ENCODE measurements at places on chromosomes 5 and 9.
A peak's percentile ranks its signal among the peaks of the same experiment; 100 is the strongest.

DNA sequence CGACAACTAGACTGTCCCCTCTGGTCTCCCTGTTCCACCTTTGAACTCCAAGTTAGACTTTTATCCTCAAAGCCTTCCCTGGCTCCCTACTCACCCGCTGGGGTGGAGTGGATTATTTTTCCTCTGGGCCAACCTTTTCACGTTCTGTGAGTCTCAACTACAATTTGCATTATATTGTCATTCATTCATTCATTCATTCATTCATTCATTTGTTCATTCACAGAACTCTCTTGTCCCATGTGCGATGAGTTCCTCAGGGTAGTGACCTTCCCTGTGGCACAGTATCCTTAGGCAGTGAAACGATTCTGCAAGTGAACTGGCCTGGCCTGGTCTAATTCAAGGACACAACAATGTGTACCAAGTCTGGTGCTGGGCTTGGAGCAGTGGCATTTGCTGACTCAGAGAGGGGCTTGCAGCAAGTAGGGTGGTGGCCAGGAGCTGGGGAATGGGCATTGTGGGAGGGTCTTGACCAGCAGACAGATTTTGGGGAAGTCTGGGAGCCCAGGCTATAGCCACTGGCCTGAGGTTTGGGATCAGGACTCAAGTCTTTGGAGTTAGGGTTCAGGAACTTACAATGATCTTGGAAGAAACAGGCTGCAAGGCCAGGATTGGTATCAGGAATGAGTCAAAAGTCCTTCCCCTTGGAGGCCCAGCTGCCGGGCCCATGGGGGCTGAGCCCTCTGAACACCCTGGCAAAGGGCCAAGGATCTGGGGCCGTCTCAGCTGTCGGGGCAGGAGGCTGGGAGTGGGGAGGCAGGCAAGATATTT lies 37.2 kb upstream of the COL15A1 start:
- no peak for DNase-seq

DNA sequence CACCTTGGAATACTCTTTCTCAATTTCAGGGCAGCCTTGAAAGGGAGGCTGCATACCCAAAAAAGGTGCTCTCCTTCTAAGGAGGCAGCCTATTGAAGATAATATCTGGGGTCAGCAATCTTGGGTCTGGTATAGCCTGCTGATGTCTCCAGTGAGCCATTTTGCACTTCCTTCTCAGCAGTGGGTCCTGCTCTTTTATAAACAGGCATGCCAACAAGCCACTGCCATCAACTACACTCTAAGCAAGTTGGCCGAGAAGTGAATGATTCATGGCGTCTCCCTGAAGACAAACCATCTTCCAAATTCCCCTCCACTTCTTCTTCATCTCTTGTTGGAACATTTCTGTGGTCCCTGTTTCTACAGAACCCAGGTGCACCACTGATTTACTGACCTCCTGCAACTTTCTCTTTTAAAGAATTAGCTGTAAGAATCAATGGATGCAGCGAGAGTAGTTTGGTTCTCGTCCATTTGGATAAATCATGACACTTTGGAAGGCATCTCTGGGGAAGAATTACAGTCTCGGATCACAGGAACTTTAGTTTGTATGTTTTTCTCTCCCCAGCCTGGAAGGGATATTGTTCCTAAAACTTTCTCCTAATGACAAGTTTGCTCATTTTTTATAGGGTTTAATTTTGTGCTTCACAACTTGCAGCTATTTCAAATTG lies 108.3 kb downstream of the INSYN2B start:
- no peak for DNase-seq

DNA sequence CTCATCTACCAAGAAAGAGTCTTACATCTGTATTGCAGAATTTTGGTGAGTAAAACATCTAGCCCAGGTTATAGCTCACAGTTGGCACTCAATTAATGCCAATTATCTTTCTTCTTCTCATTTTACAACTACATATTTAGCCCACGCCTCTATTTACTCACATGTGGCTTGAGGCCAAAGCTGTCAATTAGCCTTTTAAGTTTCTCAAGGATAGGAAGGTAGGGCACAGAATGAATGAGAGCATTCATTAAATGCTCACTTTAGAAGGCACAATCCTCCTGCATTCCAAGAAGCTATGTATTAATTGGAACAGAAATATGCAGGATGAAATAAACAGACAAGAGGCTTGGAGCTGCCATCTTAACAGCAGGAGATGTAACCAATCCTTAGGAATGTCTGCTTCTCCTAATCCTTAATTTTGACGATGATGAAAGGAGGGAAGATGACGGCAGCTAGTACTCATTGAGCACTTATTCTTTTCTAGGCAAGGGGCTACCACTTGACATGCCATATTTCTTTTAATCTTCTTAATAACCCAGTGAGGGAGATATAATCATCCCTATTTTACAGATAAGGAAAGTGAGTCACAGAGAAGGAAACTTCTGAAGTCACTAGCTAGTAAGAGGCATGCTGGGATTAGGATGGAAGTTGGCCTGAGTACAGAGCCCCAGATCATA lies 30.8 kb upstream of the PANK3 start:
- DNase-seq = no peak

GRCh38 chr5:178330791-178331404 lies 98.3 kb upstream of the PHYKPL start:
- no peak for DNase-seq

DNA sequence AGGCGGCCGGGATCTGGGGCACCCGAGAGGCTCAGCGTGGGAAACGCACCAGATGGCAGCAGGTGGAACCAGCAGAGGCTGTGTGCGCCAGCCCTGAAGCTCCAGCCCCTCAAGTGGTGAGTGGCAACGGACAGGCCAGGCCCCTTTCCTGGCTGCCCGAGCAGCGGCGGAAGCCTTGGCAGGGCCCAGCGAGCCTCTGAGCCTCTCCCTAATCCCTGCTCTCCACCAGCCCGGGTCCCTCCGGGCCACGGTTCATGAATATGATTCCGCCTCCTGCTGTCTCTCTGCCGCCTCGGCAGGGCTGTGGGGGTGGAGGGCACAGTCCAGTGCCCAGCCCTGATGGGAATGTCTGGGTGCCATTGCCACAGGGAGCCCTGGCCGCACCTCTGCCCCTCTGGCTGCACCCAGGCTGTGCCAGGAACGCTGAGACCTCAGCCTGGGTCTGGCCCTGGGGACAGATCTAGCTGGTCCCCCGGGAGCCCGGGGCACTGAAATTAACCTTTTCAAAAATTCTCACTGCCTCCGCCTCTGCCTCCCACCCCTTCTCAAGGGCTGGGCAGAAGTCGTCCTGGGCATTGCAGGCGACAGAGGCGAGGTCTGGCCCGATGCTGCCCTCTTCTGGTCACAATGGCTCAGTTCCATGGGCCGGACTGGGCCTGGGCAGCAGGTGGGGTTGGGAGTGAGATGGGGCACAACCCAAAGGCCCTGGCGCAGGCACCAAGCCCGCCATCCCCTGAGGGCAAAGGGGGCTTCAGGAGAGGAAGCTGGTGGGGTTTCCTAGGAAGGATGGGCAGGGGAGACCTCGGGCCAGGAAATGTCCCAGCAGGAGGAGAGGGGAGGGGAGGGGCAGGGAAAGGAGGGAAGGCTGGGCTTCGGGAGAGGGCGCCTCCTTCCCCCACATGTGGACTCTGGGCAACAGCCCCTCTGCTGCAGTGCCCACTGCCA lies 20.3 kb downstream of the CCDC187 start:
- DNase-seq = peak; percentile 72

DNA sequence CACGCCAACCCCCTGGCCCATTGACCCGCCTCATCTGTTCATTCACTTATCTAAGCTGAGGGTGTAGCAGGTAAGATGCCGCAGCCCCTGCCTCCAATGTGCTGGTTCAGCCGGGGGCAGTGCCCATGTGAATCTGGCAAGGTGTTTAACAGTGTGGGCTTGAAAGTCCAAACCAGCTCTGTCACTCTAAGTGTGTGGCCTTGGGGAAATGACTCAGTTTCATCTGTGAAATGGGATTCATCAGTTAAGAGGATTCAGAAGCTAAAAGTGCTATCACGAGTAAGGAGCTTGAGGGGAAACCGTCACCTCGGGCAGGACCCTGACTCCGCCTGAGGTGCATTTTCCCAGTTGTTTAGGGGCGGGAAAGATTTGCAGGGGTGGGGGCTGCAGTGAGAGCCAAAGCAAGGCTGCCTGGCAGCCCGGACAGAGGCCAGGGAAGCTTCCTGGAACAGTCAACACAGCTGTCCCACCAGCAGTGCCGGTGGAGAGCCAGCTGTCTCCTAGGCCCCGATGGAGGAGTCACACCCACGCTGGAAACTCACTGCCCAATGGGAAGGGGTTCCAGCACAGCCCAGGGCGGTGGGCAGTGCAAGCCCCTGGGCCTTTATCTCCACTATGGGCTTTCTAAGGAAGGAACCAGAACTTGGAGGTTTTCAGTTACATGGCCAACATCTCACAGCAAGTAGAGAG lies 9.7 kb upstream of the URM1 start:
- DNase-seq = no peak

GRCh38 chr9:95084254-95084934 lies 233.1 kb downstream of the FANCC start:
- no peak for DNase-seq

GRCh38 chr9:9410736-9411135 lies 1202.1 kb downstream of the PTPRD start:
- no peak for DNase-seq

- no peak for DNase-seq
Observed at GRCh38 chr9:92644278-92644677, 25.7 kb downstream of the IPPK start.

GRCh38 chr5:151067632-151068432 lies 13.0 kb downstream of the TNIP1 start:
- DNase-seq = no peak

GRCh38 chr9:96082516-96083232 lies 207.2 kb downstream of the ERCC6L2 start:
- DNase-seq = no peak

- DNase-seq = no peak
Observed at GRCh38 chr5:79261897-79262296, 26.0 kb downstream of the JMY start.

DNA sequence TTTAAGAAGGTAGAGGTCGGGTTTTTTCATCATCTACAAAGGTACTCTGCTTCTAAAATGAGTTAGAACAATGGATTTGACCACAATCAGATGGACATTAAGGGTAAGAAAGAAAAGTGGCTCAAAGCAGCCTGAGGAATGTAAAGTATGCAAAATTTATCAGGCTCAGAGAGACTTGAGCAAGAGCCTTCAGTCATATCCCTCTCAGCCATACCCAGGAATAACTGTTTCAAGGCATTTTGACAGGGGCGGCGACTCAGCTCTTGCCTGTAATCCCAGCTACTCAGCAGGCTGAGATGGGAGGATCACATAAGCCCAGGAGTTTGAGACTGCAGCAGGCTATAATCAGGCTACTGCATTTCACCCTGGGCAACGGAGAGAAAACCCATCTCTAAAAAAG lies 38.8 kb upstream of the ANXA2R start:
- DNase-seq = no peak

GRCh38 chr5:142671801-142672200 lies 14.1 kb downstream of the FGF1 start:
- DNase-seq = no peak

- DNase-seq = no peak
Observed at GRCh38 chr5:77761606-77762005, 14.5 kb downstream of the TBCA start.

DNA sequence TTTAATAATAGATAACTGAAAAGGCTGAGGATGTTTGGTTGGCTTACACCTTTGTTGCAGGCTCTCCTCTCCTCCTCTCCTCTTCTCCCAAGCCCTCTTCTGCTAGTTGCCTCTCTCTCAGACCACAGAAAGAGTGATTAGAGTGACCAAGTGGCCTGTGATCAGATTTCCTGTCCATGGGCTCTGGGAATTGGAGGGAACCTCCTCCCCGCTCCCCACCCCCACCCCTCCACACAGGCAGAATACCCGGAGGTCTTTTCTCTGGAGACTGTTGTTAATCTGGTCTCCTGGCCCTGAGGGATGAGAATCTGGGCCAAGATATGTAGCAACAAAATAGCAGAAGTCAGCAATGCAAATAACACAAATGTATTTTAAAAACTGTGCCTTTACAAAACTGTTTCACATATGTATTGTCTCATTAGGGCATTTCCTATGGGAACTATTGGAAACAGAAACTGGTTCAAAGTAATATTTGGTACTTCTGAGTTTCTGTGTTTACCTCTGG lies 361.3 kb downstream of the NR2F1-AS1 start:
- no peak for DNase-seq

- DNase-seq = no peak
Observed at GRCh38 chr9:134057751-134058701, 9.8 kb downstream of the BRD3 start.

GRCh38 chr9:6894135-6894534 lies 136.4 kb downstream of the KDM4C start:
- no peak for DNase-seq

GRCh38 chr5:16520841-16521240 lies 55.2 kb upstream of the ZNF622 start:
- no peak for DNase-seq

- DNase-seq = no peak
Observed at GRCh38 chr9:35834260-35835215, 5.5 kb downstream of the TMEM8B start.

DNA sequence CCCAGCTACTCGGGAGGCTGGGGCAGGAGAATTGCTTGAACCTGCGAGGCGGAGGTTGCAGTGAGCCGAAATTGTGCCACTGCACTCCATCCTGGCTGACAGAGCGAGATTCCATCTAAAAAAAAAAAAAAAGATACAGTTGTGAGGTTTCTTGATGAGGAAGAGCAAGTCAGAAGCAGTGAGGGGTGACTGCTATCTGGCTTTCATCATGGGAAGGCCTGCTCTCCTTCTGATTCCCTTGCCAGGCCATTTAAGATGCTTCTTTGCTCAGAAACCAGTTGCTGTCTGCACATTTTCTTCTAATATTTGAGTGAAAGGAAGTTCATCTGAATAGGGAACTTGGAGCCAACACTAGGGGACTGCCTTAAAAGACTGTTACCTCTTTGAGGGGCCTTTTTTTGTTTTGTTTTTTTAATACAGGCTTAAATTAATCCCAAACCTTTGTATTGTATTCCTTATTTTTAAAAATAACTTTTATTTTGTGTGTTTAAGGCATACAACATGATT lies 201.9 kb downstream of the ARHGAP26 start:
- no peak for DNase-seq

DNA sequence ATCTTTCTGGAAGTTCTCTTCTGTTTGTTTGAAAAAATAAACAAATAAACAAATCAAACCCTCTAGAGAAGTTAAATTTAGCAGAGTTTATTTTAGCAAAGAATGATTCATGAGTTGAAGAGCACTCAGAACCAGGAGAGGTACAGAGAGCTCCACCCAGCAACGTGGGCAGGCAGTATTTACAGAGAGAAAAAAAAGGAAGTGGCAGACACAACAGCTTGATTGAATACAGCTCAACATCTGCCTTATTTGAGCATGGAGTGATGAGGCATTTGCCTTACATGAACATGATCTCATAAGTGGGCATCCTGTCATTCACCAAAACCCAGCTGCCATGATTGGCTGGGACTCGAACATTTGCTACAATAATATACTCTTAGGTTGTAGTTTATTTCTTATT lies 381.6 kb upstream of the ADAMTS16 start:
- no peak for DNase-seq

- no peak for DNase-seq
Observed at GRCh38 chr5:107436201-107436600, 234.5 kb downstream of the EFNA5 start.

DNA sequence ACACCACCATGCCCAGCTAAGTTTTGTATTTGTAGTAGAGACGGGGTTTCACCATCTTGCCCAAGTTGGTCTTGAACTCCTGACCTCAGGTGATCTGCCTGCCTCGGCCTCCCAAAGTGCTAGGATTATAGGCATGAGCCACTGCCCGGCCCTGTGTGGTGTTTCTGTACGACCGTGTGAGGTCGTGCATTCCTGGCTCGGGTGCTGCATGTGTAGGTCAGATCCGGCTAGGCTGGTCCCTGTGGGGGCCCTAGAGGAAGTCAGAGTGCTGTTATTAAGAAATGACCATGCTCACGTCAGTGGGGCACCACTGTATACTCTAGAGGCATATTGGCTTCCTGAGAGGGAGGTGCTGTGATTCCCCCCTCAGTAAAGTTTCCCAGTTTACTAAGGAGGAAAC lies 13.7 kb downstream of the WNK2 start:
- DNase-seq = no peak
